ENCODE measurements at places on chromosomes 7 and 10.

- DNase-seq, result no peak
Measured at GRCh38 chr10:10207538-10207937, 810.1 kb upstream of the CELF2 start.

DNA sequence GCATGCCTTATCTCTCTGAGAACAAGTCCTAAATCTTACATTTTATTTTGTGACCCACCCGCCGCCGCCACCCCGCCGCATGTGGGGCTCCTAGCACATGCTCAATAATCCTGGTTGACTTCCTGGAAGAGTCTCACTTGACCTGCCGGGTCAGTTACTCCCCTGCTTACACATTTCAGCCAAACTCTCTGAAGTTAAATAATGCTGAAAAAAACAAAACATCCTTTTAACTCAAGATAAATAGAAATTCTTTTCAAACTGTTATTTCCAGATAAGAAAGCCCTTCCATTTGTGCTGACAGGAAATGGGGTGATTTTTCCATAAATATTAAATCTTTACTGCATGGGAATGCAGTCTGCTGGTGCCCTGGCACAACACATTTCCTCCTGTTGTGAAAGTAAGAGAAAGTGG is 123.5 kb downstream of the ABLIM1 start:
- DNase-seq, result no peak

DNA sequence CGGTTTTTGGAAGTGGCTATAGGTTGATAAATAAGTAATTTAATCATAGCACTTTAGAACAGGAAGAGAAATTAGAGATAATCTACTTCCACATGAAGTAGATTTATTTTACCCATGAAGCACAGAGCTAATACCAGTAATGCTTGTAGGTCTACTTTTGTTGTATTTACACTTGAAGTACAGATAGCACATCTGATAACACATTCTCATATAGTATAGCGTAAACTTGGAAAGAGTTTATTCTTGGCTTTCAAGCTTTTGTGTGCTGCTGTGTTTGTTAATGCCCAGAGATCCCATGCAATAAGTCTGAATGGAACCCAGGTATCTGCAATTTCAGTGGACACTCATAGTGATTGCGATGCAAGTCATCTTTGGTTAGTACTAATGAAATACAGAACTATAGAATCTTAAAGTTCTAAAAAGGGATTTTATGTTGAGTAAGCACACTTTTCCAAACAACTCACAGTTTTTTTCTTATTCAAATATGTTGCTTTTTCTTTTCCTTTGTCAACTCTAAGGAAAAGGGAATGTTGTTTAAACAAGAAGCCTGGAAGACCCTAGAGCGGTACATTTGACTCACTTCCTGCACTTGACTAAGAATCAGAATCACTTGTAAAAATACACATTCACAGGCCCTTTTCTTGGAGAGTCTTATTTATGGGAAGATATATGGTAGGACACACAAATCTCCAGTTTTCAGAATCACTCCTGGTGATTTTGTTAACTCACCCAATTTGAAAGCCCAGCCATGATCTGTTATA is 105.8 kb downstream of the GNAI1 start:
- no peak for DNase-seq

DNA sequence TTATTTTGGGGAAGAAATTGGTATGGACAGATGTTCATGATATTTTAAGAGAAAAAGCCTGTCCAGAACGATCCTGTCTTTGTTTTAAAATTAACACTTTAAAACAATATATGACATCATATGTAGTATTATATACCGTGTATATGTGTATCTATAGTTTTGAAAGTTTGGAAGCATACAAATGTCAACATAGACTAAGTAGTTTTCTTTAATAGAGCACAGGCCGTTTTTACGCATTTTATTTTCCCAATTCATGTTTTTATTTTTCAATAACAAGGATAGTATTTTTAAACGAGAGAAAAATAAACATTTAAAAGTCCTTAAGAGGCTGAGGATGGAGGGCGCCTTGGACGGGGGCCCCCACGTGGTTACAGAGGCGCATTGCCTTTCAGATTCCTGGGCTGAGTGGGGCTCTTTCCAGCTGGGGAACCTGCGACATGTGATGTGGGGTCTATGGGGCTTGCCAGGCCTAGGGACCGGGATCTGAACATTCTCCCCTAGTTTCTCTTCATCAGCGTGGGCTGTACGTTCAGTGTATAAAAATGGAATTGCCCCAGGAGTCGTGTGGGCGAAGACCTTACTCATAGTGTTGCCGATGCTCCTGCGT is 127.8 kb upstream of the ZNF746 start:
- DNase-seq, result no peak

DNA sequence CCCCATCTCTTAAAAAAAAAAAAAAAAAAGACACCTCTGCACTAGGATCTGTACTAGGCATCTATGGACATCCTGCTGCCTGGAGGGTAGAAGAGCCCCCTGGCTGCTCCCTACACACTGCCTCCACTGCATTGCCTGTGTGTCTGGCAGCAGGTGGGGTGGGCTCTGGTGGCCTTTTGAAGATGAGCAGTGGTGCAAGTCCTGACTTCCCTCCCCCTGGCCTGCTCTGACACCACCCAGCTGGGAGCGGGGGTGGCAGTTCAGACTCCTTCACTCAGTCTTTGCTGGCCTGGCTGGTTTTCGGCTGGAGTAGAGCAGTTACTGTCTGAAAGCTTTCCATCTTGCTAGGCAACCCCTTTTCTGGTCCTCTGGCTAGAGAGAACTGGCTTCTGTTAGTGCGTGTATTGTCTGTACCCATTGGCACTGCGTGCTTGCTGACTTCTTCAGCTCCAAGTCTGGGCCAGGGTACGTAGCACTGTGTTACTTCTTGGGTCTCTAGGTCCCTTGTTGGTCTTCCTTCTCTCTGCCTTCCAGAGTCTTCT is 17.6 kb downstream of the C10orf62 start:
- DNase-seq, result no peak
